ENCODE measurements at places on chromosomes 4 and X.

GRCh38 chr4:161803171-161803570 lies 360.6 kb downstream of the FSTL5 start:
- DNase-seq, result no peak

DNA sequence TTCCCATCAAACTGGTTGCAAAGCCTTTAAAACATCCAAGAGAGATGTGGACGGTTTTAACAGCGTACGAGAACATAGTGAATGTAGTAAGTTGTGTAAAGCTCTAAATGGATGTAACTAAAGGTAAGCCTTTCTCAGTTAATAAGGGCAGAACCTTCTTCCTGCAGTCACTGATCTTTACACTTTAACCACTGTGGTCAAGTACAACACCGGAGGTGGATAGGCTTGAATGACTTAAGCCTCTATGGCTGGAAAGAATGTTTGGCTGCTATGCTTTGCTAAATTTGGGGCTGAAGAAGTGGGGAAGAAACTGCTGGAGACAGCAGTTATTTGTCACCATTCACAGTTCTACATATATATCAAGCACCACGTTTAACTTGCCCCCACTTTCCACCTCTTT lies 285.1 kb upstream of the FMR1 start:
- DNase-seq, result no peak

DNA sequence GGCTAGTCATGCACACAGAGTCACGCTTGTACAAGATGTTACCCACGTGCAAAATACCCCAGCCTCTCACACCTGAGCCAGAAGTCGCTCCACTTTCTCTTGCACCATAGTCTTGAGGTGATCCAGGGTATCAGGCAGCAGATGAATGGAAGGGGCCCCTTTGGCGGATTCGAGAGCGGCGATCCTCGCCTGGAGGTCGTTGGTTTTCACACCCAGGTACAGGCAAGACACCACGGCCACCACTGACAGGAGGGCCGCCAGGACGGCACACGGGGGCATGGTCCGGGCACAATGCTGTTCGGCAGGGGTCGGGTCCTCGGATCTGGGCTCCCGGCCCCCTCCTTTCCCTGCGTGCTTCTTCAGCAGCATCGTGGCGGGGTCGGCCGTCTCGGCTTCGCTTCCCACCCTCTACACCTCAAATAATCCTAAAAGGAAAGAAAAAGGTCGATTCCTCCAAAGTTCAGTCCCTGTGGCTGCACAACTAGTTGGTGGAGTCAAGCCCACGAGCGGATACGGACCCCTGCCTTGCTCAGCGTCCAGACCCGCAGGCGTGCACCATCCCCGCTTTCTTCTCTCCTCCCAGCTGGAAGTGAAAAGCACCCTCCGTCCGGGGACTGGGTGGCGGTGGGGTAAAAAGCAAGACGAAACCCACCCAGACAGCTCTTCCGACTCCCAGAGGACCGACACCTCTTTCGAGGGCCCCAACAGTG lies 652 bp downstream of the COL25A1 start:
- DNase-seq, result no peak

DNA sequence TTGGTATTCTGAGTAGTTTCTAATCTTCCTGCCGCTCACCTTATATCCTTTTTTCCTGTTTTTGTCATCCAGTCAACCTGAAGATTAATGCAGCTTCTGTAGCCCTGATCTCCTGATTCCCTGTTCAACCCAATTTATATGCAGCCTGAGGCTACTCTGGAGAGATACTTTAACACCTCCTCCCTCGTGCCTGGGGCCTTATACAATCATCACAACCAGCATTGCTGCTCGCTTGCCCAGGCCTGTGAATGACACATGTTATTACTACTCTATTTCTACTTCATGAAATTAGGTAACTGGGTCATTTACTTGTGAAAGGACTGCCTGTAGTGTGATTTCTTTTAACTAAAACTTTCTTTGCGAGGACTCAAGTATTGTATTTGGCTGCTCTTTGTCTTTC lies 33.7 kb upstream of the WDR17 start:
- DNase-seq, result no peak

GRCh38 chr4:10998846-10999245 lies 314.3 kb upstream of the CLNK start:
- DNase-seq, result no peak

DNA sequence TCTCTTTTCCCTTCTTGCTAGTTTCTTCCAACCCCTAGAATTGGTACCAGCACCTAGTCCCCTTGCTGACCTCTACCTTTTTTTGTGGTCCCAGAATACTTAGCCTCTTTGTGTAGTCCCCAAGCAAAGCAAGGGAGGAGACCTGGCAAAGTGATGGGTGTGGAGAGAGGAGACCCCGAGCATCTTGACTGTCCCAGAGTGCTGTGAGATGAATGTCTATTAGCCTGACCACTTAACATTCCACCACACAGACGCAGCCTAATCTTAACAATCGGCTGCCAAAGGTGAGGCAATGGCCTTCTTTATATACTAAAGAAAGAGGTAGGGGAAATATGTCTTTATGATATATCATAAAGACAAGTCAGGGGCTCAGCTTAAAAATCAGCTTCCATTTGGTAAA lies 55.9 kb downstream of the TRIM2 start:
- DNase-seq, result no peak

- no peak for DNase-seq
These were observed 38.6 kb downstream of the AR start for GRCh38 chrX:67582436-67582835.

DNA sequence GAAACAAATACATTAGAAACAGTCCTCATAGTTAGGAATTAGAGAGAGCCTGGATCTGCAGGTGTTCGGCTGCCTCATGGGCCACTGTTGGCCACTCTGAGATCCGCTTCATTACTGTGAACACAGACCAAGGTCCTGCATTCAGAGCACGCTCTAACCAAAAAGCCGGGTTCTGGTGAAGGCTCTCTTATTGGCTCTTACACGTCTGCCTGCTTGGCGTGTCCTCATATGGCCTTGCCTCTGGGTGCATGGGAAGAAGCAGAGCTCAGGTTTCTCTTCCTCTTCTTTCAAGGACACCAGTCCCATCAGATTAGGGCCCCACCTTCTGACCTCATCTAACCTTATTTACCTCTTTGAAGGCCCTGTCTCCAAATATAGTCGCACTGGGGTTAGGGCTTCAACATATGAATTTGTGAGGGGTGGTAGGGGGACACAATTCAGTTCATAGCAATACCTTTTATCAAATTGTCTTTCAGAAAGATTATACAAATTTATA lies 37.1 kb upstream of the ELF2 start:
- DNase-seq, result no peak

DNA sequence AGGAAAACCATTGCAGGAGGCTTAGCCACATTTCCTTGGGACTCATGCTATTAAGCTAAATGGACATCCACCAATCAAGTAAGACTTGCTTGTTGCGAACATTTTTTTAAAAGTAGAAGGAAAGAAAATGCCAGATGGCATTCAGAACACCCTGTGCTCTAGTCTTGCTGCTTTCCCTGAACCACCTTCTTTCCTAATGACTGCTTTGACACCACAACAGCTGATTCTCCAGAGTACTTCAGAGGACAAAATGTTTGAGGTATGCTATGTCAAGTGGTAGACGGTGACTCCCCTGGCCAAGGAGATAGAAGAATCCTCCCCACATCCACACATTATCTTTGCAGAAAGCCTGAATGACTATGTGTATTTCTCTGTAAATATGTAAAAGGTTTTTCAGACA lies 65.4 kb downstream of the ANK2 start:
- DNase-seq, result no peak

- no peak for DNase-seq
These were observed 111.9 kb upstream of the KLF8 start for GRCh38 chrX:56120242-56120641.

- DNase-seq, result no peak
These were observed 58.5 kb downstream of the PPA2 start for GRCh38 chr4:105415281-105415744.

- no peak for DNase-seq
These were observed 22.6 kb upstream of the GNRHR start for GRCh38 chr4:67776746-67777145.

GRCh38 chr4:95889662-95890061 lies 49.8 kb downstream of the PDHA2 start:
- DNase-seq, result no peak

DNA sequence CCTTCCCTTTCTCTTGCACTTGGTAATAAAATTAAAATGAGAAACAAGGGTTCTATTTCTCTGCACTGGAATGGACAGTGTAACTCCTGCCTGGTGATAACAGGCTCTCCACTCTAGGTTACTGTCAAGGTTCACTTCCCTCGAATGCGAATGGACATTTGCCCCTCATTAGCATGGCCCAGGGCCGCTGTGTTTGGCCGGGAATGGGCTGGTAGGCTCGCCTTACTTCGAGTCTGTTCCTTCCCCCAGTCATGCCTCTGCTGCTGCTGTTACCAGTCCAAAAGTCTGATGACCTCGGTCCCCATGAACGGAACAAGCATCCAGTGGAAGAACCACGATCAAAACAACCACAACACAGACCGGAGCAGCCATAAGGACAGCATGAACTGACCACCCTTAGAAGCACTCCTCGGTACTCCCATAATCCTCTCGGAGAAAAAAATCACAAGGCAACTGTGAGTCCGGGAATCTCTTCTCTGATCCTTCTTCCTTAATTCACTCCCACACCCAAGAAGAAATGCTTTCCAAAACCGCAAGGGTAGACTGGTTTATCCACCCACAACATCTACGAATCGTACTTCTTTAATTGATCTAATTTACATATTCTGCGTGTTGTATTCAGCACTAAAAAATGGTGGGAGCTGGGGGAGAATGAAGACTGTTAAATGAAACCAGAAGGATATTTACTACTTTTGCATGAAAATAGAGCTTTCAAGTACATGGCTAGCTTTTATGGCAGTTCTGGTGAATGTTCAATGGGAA lies 61.5 kb downstream of the EDNRA start:
- DNase-seq, result no peak

DNA sequence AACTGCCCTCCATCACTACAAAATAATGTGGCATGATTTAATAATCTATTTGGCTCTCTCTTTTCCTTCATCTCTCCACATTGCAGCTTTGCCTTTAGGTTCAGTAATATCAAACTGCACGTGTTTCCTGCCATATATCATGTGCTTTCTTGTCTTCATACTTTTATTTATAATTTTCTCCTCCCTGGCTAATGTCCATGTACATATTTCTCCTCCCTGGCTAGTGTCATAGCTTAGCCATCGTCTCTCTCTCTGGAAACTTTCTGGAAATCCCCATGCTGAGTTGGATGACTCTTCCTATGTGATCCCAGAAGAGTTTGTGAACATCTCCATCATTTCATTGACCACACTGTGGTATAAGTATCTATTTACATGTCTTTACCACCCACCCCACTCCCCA lies 21.3 kb upstream of the PDGFC start:
- DNase-seq, result no peak

GRCh38 chrX:2811271-2811670 lies 17.5 kb upstream of the GYG2 start:
- DNase-seq, result no peak

DNA sequence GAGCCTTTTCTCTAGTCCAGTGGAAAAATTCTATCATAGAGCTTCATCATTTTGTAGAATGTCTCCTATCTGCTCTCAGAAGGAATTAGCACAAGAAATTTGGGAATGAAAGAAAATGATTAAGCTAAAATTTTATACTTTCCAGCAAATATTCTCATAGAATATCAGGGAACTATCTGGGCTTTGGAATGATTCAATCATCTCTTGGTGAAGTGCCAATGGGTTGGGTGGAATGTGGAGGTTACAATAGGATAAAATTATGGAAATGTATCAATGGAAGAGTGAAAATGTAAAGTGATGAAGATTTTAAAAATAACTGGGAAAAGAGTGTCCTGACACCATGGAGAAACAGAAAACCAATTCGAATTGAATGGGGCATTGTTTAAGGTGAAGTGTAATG lies 119.0 kb upstream of the MID1 start:
- no peak for DNase-seq

DNA sequence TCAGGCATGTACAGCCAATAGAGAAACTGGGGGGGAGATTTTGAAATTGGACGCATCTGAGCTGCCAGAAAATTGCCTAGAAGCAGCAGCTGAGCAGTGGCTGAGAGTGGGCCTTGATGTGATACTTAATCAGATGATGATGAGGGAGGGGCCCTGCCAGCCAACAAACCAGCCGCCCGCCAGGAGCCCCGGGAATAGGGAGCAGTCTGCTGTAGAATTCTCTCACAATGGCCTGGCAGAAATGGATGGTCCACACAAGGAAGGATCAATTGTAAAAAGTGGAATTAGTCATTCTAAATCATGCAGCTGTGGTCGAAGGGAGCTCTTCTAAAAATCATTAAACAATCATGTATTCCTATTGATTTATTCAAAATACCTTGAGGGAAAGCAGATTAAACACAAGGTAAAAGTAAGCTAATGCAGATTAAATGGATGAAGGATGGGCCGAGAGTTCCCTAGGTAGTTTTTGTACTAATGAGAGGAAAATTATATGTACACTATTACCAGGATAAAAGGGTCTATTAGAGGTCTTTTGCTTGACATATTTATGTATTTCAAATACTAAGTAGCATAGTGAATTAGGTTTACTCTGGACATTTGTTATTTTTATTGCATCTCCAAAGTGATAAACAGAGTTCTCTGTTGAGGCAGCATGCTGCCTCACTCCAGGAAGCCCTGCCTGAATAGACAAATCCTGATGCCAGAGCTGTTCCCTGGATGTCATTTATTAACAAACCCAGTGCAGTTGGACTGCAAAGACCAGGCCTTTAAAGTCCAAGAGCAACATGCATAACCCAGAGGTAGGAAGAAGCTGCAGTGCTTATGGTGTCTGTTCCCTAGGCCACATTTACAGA lies 91.3 kb downstream of the NKX6-1 start:
- DNase-seq, result no peak

DNA sequence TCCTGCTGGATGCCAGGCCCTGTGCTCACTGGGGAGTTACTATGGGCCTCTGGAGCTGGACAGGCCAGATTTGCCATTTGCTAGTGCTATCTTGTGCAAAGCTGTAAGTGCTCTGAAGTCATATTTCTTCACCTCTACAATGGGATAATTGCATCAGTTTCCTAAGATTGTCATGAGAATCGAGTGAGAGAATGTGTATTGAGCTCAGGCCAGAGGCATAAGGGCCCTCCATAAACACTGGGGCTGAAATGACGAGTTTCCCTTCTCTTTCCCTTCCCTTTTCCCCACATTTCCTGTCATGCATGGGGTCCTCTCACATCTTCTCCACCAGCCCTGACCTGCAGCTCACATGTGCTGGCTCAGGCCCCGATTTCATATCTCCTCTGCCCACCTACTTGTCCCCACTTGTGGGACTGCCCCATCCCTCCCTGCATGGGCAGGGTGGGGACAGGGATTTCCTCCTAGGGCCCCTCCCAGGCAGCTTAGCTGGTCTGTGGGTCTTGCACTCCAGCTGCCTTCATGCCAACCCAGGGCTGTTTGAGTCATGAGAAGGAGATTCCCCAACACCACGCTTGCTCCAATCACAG lies 358.8 kb downstream of the MID1IP1 start:
- DNase-seq, result no peak

DNA sequence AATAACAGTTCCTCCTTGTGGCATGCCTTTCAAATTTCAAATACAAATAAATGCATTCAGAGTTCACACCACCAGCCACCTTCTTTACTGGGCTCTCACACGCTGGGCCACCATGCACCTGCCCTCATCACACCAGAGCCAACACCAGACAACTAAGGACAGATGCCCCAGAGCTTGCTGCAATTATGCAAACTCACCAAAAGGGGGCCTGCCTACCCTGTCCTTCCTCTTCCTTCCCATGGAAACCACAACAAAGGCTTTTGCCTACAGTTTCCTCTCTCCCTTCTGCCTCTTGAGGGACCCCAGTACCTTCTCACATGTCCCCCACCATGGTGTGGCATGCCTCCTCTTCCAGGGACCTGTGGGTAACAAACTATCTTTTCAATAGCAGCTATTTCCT lies 1333.9 kb upstream of the TENM3 start:
- DNase-seq, result no peak

All from activated CD8-positive, alpha-beta memory T cell treated with anti-CD3 and anti-CD28 coated beads for 4 hours (primary cell).